ENCODE measurements at places on chromosomes 7 and 10. TPM values are rescaled to one million over a fixed set of nuclear protein-coding genes. Genes with fewer than 3 reads are reported as not detected.

The ODAD2 gene
- total RNA-seq, result 2.5 TPM

The RET gene
- total RNA-seq, result 0.99 TPM

The NODAL gene
- total RNA-seq, result not detected

The ANKRD61 gene
- 1.5 TPM for total RNA-seq

The FANK1 gene
- 7.1 TPM for total RNA-seq

The ZNF511 gene
- 23.3 TPM for total RNA-seq

The HOXA13 gene
- total RNA-seq, result not detected

The CALCR gene
- not detected for total RNA-seq

The ELOVL3 gene
- not detected for total RNA-seq

The PRRT4 gene
- total RNA-seq, result 0.11 TPM

The PNLIPRP1 gene
- total RNA-seq, result 0.34 TPM

The STARD3NL gene
- total RNA-seq, result 30.5 TPM

The PLAC9 gene
- 3.3 TPM for total RNA-seq

The ZNF107 gene
- 6.4 TPM for total RNA-seq

The WDFY4 gene
- 1.6 TPM for total RNA-seq
